H9 (cell line): ENCODE measurements at places on chromosomes 6 and 20. TPM values are rescaled to one million over a fixed set of nuclear protein-coding genes. Genes with fewer than 3 reads are reported as not detected.

EBF4 gene
- total RNA-seq, result 3.9 and 4.3 TPM in 2 replicates

TRIM39 gene
- total RNA-seq, result 26.2 and 26.8 TPM in 2 replicates

DNA sequence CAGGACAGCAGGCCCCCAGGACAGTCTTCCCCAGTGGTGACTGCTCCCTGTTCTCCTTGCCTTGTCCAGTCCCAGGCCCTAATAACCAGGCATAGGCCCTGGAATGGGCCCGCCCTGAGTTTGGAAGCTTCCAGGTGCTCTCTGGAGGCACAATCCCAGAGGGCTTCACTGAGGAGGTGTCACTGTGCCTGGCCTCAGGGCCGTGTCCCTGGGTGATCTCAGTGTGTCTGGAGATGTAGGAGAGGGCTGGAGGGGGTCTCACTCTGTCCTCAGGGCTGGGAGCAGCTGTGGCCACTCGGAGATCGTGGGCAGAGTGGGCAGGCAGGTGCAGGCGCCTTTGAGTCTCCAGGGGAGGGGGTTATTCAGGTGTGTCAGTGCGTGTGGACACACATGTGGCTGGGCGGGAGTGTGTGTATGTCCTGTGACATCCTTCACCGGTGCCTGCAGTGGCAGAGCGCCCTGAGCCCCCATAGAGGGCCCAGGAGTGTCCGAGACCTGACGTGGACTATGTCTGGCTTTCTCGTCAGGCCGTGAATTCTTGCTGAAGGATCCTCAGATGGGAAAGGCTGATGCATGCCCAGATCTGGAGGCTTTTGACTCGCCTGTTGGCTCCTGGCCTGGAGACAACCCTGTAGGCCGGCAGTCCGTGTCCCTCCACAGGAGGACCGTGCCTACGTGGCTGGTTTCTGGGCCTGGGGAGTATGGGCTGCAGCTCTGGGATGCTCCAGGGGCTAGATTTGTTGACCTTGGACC is 5.5 kb upstream of the NPBWR2 start:
- H3K27me3 ChIP-seq, result no peaks in the 10 kb centered on the region
- H3K36me3 ChIP-seq, result no peaks in the 10 kb centered on the region
- H3K27ac ChIP-seq, result no peak overlapping the region
- DNase-seq, result no peak
- no peaks in the 10 kb centered on the region for H3K4me1 ChIP-seq
- no peak overlapping the region for H3K4me3 ChIP-seq

DNA sequence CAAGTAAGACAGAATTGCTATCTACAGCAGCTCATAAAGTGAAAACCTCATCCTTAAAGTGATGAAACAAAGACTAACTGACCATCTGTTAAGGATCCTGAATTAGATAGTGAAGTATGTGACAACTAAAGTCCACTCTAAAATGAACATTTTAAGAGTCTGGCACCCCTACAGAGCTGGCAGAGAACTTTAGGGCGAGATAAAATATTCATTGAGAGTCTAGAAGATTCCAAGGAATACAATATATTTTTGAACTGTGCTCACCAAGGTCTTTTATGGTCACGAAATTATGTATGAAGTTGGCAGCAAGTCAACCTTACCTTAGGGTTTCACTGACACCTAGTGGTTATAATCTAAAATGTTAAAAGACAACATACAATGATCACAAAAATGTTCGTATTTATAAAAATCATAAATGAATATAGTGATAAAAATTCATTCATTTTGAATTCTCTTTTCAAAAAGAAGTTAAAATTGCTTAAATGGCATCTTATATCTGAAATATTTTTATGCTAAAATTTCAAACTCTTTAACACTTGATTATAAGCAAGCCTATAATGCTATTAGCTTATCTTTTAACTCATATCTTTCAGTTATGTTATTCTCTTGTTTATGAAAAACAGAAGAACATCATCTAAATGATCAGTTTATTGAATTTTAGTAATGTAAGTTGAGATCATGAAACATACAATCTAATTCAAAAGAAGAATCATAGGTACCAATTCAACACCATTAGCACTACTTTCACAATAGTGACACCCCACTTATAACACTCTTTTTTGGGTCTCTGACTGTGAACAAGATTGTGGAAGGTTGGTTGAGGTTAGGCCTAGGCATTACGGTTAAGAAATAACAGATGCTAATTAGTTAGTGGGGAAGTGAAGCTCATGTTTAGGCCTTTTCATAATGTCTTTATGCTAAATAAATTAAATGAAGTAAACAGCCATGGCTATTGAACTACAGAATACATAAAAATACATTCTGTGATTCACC is 27.5 kb downstream of the RSPH3 start:
- H3K27ac ChIP-seq, result no peak overlapping the region
- peaks cover 24% of the 10 kb centered on the region for H3K36me3 ChIP-seq
- DNase-seq, result no peak
- H3K4me3 ChIP-seq, result no peak overlapping the region

DNA sequence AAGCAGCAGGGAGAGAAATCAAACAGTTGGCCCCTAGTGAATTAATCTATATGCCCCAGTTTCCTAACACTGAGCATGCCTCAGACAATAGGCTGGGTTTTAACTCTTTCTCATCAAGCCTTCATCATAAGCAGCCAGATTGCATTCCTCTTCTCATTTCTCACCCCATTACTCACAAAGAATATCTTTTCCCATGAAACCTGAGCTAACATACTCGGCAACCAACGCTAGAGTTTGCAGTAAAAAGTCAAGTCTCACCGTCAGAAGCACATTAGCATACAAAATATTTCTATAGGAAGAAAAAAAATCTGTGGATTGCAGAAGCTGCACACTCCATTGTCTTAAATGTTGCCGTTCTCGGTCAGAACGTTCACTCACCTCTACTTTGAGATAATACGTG is 429.9 kb upstream of the ARID1B start:
- H3K4me1 ChIP-seq, result no peaks in the 10 kb centered on the region
- H3K4me3 ChIP-seq, result no peak overlapping the region
- no peak overlapping the region for H3K27ac ChIP-seq
- DNase-seq, result no peak
